Thoracic aorta (tissue), 2 donors: ENCODE measurements at places on chromosomes 2 and 18.

GRCh38 chr2:216181351-216181750 is 72.2 kb downstream of the XRCC5 start:
- no peak for DNase-seq

- no peak for DNase-seq
Measured at GRCh38 chr2:28049899-28050298, 159.4 kb downstream of the BABAM2 start.

- no peak for DNase-seq
Measured at GRCh38 chr2:75174981-75175380, 24.3 kb downstream of the TACR1 start.

DNA sequence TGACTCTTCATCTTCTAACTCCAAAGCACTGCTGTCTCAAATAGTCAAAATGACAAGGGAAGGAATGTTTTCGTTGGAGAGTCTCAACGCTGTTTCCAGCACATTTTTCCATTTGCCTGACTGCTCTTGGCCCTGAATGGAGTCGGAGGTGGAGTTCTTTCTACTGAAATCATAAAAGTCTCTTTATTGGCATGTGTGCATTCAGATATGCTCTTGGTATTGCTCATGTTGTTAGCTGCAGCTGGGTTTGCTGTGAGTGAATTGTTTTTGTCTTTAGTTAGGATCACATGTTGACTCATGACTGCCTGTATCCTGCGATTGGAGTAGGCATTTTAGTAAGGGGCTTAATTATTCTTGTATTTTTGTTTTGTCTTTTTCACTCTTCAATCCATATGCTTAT is 16.8 kb downstream of the TMEM17 start:
- no peak for DNase-seq

DNA sequence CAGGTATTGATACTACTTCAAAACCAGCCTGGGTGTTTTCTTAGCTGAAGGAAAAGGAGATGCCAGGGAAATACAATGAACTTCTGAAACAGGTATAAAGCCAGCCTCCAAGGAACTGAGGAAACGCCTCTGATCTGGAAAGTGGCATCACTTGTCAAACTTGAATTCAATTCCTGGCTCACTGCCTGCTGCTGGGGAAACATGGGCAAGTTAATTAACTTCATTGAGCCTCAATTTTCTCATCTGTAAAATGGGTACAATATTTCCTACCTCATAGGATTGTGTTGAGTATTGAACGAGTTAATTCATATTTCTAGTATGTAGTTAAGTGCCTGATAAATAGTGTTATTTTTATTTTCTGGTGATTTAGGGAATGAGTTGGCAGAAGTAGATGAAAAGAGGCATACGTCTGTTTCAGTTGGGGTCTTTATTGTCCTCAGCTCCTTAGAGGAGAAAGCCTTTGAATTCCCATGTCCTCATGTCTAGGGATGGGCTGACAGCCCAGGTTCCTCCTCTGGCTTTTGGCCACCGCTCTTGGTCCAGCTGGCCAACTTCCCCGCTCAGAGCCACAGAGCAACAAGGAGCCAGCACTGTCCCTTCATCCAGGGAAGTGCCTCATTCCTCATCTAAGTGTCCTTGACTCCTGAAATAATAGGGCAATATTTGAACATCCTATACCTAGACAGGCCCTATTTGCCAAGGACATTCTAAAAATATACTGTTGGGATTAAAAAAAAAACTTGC is 210.5 kb upstream of the GATA6 start:
- DNase-seq = no peak

GRCh38 chr2:8617048-8617447 is 64.8 kb upstream of the ID2 start:
- no peak for DNase-seq

- DNase-seq = no peak
Measured at GRCh38 chr2:202763916-202764315, 107.7 kb downstream of the ICA1L start.

DNA sequence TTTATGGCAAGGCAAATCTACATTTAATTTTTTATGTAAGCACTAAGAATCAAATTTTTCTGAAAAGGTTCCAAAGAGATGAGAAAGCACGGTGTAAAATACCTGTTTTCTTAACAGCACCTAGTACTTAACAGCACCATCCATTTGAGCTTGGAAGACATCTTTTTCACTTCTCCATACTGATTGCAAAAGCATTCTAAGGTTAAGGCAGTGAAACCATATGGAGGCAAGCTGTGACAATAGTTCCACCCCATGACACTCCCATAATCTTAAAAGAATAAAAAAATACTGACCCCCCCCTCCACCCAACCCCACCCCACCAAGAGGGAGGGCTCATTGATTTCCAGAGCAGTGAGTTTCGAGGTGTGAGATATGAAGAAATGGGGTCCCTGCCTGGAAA is 60.6 kb downstream of the ZCCHC2 start:
- DNase-seq = no peak

DNA sequence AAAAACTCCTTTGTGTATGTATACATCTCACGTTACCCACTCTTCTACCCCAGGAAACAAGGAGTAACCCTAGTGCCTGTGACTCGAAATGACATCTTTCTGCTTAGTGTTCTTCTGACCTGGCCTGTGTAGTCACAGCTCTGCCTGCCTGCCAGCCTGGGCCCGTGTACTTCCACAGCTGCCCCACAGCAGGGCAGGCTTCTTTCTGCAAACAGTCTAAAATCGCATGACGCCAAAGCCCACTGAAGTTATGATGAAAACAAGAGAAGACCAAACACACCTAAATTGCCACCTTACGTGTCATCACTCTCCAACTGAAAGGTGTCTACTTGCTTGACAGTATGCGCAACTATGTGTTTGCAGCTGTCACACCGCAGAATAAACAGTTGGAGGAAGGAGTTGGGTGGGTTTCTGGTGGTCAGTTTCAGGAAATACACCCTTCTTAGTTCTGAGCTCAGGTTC is 1.5 kb downstream of the GAREM1 start:
- no peak for DNase-seq

DNA sequence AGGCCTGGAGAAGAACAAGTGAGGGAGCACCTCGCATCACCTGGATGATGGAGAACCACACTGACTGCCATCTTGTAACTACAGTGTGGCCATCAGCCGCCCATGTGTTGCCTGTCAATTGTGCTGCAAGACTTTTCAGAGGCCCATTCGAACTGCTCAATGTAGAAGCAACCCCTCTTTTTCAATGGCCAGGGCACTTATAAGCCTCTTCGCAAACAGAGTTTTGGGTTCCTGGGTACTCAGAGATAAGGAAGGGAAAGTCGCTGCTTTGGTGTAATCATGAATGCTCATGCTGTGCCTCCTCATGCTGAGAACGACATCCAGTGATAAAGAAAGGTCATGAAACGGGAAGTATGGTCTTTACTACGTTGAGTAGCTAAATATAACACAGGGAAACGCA is 143.9 kb upstream of the SLC39A10 start:
- DNase-seq = no peak

- DNase-seq = no peak
Measured at GRCh38 chr2:120503793-120504571, 158.0 kb downstream of the INHBB start.

GRCh38 chr18:55779691-55780585 is 191.9 kb upstream of the TCF4 start:
- no peak for DNase-seq

- no peak for DNase-seq
Measured at GRCh38 chr18:56358608-56359280, 279.6 kb downstream of the TXNL1 start.

- no peak for DNase-seq
Measured at GRCh38 chr2:176769021-176769420, 443.6 kb upstream of the HNRNPA3 start.

- no peak for DNase-seq
Measured at GRCh38 chr2:69012310-69013141, 453 bp upstream of the ANTXR1 start.

GRCh38 chr2:45337481-45337880 is 273.6 kb downstream of the SRBD1 start:
- no peak for DNase-seq

DNA sequence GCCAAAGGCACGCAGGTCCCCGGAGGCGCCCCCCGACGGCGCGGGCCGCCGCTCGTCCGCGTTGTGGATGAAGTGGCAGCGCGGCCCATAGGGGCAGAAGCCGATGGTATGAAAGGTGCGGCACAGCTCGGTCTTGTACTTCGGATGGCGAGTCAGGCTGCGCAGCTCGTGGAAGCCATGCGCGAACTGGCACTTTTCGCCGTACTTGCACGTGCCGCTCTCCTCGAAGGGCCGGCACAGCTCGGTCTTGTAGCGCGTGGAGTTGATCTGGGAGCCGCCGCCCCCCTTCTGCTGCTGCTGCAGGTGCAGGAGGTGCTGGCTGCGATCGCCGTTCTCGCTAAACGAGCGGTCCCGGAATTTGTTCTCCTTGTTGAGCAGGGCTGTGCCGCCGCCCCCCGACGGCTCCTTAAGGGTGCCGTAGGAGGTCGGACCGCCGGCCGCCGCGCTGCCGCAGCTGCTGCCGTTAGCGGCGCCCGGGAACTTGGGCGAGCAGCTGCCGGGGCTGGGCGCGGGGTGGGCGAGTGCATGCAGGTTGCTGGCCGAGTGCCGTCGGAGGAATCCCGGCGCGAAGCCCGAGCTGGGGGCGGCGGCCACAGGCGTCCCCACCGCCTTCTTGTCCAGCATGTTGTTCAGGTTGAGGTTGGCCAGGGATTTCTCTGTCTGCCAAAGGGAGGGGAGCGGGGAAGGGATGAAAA is 1.2 kb downstream of the ZFP36L2 start:
- DNase-seq = no peak

- no peak for DNase-seq
Measured at GRCh38 chr2:106223347-106223746, 29.2 kb upstream of the UXS1 start.

DNA sequence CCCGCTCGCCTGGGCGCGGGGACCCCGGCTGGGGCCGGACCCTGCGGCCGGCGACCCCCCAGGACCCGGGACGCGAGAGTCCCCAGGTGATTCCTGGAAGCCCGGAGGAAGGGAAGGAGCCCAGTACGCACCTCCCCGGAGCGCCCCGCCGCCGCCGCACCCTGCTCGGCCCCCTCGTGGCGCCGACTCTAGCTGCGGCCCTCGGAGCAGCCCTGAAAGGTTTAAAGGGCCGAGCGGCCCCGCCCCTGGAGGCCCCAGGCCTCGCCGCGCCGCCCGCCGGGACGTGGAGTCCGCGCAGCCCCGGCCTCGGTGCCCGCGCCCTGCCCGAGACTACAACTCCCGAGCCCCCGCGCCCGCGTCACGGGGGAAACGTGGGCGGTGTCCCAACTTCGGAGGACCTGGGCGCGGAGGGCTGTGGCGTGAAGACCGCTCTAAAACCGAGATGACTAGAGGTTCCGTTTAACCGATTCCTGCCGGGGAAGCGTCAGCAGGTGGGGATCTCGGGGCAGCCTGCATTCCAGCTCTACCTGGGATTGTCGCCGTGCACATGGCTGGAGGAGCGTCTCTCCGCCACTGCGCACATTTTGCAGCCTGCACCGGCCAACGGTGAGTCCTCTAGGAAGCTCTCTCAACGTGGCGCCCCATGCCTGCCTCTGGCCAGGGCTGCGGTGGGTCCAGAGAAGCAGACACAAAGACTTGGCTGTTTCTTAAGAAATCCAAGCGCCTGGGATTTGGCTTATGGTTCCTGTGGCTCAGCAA is at the start of gene TMEM150A:
TSS of gene TMEM150A (minus strand) at position 223 of the 759 bp plus-strand sequence. CDS start 750 bp downstream, outside the sequence.
- DNase-seq = peak; percentile 83

GRCh38 chr2:219475278-219475677 is 23.4 kb upstream of the GMPPA start:
- no peak for DNase-seq

DNA sequence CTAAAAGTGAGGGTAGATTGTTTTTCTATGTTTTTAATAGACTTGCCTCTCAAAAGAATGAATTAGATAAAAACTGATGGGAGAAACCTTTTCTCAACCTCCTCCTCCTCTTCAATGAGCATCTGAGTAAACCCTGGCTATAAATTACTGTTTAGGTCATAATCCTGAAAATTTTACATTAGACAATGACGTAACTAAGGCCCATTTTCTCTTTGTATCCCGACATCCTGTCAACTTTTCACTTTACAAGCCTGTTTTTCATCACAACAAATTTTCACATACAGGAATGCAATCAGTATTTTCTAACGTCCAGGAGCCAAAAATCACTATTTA is 1.3 kb downstream of the SPIRE1 start:
- no peak for DNase-seq

DNA sequence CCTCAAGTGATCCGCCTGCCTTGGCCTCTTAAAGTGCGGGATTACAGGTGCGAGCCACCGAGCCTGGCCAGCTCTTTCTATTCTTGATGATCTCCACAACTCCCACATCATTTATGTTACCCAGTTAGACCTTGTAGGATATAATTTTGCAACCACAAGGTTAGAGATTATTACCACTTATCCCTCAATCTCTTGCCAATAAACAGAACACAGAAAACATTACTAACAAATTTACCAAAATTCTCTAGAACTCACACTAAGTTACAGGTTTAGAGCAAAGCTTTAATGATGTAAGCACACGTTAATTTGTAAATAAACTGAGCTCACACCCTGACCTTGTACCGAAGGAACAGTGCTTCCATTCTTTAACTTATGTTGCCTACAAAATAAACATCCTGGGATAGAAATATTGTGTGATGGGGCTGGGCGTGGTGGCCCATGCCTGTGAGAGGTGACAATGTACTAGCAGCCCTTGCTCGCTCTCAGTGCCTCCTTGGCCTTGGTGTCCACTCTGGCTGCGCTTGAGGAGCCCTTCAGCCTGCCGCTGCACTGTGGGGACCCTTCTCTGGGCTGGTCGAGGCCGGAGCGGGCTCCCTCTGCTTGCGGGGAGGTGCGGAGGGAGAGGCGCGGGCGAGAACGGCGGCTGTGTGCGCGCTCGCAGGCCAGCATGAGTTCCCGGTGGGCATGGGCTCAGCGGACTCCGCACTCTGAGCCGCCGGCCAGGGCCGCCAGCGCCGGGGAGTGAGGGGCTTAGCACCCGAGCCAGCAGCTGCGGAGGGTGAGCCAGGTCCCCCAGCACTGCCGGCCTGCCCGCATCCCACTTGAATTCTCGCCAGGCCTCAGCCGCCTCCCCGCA is 42.1 kb upstream of the ITSN2 start:
- DNase-seq = no peak

DNA sequence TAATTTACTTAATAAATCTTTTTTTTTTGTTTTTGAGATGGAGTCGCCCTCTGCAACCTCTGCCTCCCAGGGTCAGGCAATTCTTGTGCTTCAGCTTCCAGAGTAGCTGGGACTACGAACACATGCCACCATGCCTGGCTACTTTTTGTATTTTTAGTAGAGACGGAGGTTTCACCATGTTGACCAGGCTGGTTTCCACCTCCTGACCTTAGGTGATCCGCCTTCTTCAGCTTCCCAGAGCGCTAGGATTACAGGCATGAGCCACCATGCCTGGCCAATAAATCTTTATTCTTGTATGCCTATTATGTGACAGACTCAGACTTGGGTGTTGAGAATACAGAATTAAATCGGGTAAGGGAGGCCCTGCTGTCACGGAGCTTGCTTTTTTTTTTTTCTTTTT is 16.7 kb upstream of the ASXL2 start:
- no peak for DNase-seq

DNA sequence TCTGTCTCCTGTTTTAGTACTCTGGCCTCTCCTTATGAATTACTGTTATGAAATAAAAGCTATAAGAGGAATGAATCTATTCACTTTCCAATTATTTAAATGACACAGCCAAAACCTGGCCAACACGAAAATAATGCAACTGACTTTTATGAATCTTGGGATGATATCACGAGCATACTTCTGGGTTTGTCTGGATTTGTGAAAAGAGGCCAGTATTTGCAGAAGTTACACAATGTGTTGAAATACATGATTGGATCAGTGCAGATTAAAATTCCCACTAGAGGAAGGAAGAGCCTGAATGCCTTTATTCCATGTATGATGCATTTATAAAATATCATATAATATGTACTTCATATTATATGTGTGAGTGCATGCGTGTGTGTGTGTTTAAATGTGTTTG is 418.2 kb downstream of the GRB14 start:
- DNase-seq = no peak
